Stimulated activated CD4-positive, alpha-beta T cell treated with anti-CD3 and anti-CD28 coated beads, Interleukin-15, amount 100 ng/mL, for 24 hours (primary cell): ENCODE measurements at places on chromosomes 16 and 17.

DNA sequence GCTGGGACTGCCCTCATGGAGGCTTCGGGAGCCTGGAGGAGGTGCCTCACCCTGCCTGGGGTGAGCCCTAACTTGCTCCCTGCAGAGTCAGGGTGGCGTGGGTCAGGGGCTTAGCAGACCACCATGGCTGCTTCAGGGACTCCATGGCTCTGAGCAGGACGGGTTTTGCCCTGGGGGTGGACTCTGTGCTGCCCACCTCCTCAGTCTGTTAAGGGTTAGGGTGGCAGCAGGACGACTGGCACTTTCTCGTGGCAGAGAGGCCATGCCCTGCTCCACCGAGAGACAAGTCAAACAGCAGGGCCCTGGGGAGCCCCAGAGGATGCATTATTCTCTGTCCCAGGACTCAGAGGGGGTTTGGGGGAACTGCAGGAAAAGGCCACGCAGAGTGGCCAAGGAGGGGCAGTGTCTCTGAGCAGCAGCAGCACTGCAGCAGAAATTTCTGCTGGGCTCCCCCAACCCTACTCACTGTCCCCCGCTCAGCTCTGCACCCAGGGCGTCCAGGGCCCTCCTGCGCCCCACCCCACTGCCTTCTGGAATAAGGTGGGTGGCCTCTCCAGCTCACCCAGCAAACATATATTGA, 1.8 kb upstream of the PRSS22 start:
- no peak for DNase-seq

DNA sequence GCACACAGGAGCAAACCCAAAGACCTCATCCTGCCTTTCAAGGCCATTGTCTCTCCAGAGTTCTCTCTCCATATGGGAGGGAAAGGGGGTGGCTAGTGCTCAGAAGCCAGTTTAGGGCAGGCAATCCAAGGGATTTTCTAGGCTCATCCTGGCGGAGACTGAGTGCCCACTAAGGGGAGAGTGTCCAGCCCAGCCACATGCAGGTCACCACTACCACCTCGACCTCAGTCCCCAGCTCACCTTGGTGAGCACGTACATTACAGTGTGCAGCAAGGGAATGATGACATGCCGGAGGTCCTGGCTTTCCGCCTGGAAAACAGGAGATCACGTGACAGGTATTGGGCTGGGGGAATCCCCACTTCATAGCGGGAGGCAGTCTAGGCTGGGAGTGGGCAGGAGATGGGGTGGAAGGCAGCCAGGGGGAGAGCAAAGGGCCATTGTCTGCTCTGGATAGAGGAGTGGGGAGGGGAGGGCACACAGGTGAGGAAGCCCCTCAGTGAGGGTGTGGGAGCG, 29.9 kb downstream of the PIK3R6 start:
- no peak for DNase-seq

DNA sequence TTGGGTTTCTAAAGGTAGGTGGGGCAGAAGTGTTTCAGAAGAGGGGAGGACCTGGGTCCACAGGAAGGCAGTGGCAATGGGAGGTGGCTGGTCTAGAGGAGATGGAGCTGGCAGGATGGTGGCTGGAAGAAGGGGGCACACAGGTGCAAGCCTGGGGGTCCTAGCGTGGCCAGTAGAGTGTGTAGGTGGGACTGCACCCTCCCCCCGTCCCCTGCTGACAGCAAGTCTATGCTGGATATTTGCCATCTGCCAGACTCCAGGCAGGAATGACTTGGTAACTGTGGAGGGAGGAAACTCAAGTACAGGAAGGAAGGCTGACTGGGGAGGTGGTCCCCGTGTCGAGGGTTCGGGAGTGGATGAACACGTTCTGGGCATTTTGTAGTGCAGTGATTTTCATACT, 8.6 kb downstream of the MED9 start:
- no peak for DNase-seq

GRCh38 chr16:58733248-58733670, 857 bp downstream of the GOT2 start:
- DNase-seq, result no peak

DNA sequence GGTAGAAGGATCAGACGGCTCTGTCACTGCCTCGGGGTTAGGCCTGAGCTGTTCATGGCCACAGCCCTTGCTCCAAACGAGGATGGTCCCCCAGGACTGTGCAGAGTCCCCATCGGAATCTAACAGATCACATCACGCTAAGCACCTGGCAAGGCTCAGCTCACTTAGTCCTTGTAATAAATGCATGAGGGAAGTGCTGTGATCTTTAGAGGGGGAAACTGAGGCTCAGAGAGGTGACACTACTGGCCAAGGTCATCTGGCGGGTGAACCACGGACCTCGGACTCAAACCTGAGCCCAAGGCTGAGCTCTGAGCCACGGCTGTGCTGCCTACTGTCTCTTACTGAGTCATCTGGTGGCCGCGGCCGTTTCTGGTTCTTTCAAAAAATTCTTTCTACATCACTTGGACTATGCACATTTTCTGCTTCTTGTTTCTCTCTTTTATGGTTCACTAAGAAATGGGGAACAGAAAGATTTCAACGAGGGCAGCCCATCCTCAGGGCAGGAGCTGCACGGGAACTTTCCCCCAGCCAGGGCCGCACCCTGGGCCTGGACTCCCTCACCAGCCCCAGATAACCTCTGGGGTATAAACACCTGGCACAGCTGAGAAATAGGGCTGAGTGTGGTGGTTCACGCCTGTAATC, 55.6 kb downstream of the COTL1 start:
- no peak for DNase-seq

- no peak for DNase-seq
Observed at GRCh38 chr16:12265108-12265507, 288.6 kb downstream of the SNX29 start.

- DNase-seq, result no peak
Observed at GRCh38 chr17:61157246-61157886, 242.3 kb upstream of the TBX2 start.

GRCh38 chr17:48767263-48767774, 38.8 kb upstream of the HOXB13 start:
- no peak for DNase-seq

DNA sequence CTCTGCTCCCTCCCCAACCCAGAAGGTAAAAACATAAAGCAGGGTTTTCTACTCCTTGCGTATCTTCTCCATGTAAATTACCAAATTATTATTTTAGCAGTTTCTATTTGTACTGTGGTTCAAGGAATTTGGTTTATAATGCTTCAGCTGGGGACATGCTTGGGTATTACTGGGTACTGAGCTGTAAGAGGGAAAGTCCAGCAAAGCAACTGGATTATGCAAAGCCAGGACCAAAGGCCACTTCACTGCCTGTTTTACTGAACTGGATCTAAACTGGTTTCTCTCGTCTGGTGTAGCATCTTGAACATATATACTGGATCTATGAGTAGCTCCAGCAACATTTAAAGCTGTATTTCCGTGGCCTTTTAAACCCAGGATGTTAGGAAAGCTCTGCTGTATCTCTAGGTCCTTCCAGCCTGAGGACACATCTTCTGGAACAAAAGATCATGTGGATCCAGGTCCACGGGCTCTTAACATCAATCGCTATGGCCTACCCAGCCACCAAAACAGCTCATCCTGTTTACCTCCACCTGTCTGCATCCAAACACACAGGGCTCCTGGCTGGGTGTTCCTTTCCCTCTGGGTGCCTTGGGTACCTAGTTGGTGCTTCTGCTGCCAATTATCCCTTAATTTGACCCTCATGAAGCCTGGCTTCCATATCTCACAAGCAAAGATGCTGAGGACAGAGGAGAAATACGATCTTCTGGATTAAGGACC, 7.2 kb downstream of the PMP22 start:
- DNase-seq, result no peak

GRCh38 chr17:71337938-71338337, 782.9 kb upstream of the SOX9 start:
- DNase-seq, result no peak

GRCh38 chr16:59259950-59260319, 525.8 kb upstream of the GOT2 start:
- no peak for DNase-seq

- DNase-seq, result no peak
Observed at GRCh38 chr16:77336637-77337036, 98.2 kb downstream of the ADAMTS18 start.

- DNase-seq, result no peak
Observed at GRCh38 chr17:19448341-19449268, 37.6 kb downstream of the RNF112 start.

- DNase-seq, result no peak
Observed at GRCh38 chr17:32742681-32743538, 134.0 kb downstream of the MYO1D start.

GRCh38 chr17:45834471-45835396, 9.9 kb upstream of the SPPL2C start:
- DNase-seq, result no peak

DNA sequence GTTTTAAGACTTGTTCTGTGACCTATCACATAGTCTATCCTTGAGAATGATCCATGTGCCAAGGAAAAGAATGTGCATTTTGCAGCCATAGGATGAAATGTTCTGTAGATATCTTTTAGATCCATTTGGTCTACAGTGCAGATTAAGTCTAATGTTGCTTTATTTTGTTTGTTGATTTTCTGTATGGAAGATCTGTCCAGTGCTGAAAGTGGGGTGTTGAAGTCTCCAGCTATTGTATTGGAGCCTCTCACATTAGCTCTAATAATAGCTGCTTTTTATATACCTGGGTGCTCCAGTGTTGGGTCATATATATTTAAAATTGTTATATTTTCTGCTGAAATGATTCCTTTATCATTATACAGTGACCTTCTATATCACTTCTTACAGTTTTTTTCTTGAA, 155.6 kb upstream of the MON1B start:
- DNase-seq, result no peak

- peak; percentile 87 for DNase-seq
Observed at GRCh38 chr17:42744283-42744805, 496 bp downstream of the EZH1 start.

DNA sequence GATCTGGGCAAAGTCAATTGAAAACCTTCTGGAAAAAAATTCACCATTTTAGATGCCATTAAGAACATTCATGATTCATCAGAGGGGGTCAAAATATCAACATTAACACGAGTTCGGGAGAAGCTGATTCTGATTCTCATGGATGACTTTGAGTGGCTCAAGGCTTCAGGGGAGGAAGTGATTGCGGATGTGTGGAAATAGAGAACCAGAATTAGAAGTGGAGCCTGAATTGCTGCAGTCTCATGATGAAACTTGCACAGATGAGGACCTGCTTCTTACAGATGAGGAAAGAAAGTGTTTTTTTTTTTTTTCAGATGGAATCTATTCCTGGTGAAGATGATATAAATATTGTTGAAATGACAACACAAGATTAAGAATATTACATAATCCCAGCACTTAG, 12.9 kb downstream of the ITGAX start:
- DNase-seq, result no peak

- no peak for DNase-seq
Observed at GRCh38 chr17:17505151-17505550, 9.0 kb upstream of the RASD1 start.

- DNase-seq, result no peak
Observed at GRCh38 chr17:31798205-31798724, 60.8 kb downstream of the COPRS start.

DNA sequence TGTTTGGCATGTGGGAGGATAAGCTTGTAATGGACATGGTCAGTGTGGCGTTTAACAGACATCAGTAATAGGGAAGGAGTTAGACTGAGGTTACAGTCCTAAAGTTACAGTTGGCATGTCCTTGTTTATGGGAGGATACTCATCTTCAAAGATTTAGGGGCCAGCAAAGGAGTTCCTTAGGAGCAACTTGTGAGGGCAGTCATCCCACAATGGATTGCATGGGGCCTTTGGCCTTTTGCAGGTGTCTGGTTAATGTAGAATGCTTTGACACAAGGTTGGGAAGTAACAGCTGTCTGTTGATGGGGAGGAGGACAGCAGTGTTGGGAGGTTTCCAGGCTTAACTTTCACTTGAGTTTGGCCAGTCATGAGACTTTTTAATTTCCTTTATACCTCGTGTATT, 2.2 kb downstream of the NUBP1 start:
- DNase-seq, result no peak

- no peak for DNase-seq
Observed at GRCh38 chr17:55430541-55431288, 9.1 kb upstream of the MMD start.

DNA sequence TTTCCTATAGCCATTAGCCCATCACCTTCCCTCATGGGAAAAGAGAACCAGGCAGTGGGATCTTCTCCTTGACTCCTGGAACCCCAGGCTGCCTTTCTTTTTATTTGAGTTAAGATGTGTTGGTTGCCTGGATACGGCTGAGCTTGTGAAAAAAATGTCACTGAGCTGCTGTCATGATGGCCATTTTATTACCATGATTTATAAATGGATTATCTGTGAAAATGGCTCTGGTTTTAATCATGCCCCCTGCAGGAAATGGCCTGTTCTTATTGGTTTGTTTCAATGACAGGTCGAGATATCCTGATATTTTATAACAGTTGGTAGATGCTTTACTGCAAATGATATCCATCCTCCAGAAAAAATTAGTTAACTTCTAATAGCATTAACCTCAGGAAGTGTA, 640.4 kb downstream of the CDH11 start:
- no peak for DNase-seq

GRCh38 chr16:8173111-8173644, 417.1 kb downstream of the TMEM114 start:
- peak; percentile 59 for DNase-seq

GRCh38 chr16:77327717-77328116, 107.1 kb downstream of the ADAMTS18 start:
- DNase-seq, result no peak

- DNase-seq, result peak; percentile 67
Observed at GRCh38 chr17:64491034-64491860, 5.6 kb downstream of the POLG2 start.

DNA sequence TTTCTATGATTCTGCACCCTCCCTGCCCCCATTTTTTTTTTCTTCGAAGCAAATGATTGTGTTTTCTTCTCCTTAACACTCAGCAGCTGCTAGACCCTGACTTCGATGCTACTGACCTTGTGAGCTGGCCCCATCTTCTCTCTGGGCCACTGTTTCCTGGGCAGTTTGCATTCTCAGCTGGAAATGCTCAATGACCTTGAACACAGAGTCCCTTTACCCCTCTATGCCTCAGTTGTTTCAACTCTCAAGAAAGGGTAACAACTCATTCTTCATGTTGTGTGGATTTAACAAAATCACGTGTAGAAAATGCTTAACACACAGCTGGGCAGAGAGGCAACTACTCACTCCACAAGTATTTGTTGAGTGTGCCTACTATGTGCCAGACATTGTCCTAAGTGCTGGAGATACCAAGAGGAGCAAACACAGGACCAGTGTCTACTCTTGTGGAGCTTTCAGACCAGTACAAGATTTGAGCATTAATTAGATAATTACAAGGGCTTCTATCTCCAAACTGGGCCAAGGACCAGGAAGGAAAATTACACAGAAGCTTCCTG, 66.2 kb downstream of the IQCK start:
- no peak for DNase-seq

GRCh38 chr16:84552135-84552534, 47.7 kb upstream of the MEAK7 start:
- DNase-seq, result no peak

GRCh38 chr16:86213437-86214205, 296.7 kb upstream of the FOXF1 start:
- DNase-seq, result no peak

- no peak for DNase-seq
Observed at GRCh38 chr16:50185005-50185505, 31.9 kb downstream of the TENT4B start.
